ENCODE measurements at places on chromosomes 5 and 9.

DNA sequence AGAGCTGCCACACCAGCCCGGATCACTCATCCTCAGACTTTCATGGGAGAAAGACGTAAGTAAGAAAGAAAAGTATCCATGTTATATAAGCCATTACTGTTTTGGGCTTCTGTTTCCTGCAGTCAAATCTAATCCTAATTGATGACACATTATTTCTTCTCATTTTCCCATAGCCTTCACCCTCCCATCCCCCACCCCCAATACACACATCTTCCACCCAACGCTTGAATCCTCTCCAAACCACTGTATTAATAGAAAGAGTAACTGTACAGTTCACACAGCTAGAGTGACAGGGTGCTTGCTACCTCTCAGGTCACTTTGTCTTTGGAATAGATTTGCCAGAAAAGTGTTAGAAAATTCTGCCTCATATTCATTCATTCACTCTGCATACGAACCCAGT lies 69.3 kb upstream of the IL17B start:
- no peak for DNase-seq

- DNase-seq, result peak; percentile 22
These were observed 1.2 kb downstream of the PANK3 start for GRCh38 chr5:168578006-168578405.

- DNase-seq, result no peak
These were observed 91.9 kb upstream of the SH3PXD2B start for GRCh38 chr5:172546196-172546595.

DNA sequence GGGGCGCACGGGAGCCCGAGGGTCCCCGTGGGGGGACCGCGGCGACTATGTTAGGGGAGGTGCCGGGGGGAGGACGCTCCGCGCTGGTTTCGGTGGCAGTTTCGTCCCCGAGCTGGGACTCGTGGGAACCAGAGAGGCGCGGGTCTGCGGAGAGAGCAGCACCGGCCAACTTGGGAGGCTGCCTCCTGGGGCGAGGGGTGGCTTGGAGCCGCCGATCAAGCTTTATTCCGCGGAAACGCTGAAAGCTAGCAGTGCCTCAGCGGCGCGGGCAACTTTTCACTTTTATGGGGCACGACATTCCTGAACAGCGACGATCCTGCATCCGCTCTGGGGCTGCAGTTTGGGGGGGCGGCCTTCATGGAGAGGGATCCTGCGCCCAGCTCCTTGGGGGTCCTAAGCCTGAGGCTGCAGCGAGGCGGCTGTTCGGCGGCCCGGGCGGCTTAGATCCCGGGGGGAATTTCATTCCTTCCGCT lies 369 bp downstream of the OCLN start:
- no peak for DNase-seq

- DNase-seq, result peak; percentile 20
These were observed 703.5 kb upstream of the RGMB start for GRCh38 chr5:98069876-98070512.

- DNase-seq, result no peak
These were observed 59.7 kb downstream of the RXRA start for GRCh38 chr9:134385915-134386314.

- DNase-seq, result no peak
These were observed 399.9 kb upstream of the ADAMTSL1 start for GRCh38 chr9:18074041-18074440.

- DNase-seq, result no peak
These were observed 21.1 kb downstream of the TRAF1 start for GRCh38 chr9:120905315-120906164.

DNA sequence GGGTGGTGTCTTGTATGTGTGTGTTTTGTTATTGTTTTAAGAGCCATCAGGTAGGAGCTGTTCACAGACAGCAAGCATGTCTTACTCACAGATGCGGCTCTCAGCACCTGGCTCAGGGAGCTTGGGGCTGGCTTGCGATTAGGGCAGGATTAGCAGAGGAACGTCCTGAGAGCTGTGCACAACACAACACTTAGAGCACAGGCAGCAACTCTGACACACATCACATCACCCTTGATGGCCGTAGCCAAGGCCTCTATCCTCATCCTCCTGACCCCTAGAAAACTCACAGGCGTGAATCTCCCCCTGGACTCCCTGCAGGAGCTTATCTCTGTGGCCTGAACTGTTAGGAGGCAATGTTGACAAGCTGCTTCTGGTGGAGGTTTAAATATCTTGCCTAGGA lies 7.1 kb upstream of the IL17B start:
- DNase-seq, result no peak

DNA sequence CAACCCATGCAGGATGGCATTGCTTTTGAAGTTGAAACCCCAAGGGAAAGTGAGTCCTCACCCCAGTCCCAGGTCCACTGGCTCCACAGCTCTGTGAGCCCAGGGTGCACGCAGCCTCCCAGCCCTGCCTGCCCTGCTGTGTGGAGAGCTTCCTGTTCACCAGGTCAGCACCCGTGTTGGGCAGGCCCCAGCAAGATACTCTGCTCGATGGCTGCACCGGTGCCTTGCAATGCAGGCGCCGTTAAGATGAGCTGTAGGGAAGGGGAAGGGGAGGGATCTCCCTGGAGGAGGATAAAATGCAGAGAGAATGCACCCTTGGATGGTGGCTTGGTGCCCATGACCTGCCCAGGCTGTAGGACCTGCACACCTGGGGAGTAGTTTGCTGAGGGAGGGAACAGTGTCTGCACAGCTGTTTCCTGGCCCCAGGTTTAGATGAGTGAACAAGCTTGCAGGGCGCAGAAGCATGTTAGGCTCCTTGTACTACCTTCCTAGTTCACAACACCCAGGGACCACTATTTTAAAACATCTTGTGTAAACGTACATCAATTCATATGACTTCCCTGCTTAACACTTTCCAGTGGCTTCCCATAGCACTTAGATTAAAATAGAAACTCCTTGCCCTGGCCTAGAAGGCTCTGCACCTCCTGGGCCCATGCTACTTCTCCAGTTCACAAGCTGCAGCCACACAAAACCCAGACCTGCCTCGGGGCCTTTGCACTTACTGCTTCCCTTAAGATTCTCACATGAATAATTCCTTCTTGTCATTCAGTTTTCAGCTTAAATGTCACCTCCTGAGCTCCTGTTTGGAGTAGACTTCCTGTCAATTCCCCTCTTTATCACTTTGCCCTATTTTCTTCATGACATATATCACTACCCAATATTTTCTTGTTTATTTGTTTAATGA lies 19.6 kb downstream of the FAT2 start:
- no peak for DNase-seq

DNA sequence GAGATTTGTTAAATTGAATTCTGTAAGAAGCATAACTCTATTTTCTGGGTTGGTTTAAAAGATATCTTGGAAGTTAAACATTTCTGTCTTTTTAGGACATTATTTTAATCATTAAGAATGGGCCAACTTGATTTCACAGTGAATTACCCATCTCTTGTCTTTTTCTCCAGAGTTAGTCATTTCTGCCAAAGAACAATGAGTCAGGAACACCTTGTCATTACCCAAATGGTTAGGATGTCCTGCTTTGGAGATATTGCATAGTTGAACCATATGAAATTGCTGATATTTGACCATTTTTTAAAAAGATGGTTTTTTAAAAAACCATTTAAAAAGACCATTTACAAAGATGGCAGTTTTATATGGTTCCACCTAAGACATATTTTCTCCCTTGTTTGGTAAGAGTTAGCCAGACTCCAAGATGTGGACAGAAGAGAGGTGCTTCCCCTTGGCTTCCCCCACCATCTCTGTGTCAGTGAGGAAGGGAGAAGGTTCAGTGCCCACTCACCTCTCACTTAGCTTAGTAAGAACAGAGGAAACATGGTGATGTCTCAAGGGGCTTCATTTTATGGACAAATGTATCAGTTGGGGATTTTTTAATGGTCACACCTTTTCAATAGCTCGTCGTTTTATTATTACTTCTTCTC lies 103.0 kb downstream of the PCSK1 start:
- DNase-seq, result no peak
